Kasumi-1 (cell line): ENCODE measurements at places on chromosomes 12 and 14.
A peak's percentile ranks its signal among the peaks of the same experiment; 100 is the strongest.

DNA sequence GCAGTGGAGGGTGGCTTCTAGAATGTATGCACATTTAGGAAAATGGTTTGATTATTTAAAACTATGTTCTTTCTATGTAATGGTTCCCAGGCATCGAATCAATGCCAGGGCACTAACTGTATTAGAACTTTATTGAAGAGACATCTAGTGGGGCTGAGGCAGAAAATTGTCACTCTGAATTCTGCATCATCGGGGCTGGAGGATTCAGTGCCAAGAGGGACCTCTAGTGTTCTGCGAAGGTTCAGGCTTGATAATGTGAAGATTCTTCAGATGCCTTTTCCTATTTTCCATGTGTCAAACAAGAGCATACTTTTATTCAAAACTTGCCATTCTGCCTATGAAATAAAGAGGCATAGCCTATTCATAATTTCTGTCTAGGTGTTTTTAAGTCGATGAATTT, 146.3 kb downstream of the CAND1 start:
- DNase-seq = peak; percentile 48

DNA sequence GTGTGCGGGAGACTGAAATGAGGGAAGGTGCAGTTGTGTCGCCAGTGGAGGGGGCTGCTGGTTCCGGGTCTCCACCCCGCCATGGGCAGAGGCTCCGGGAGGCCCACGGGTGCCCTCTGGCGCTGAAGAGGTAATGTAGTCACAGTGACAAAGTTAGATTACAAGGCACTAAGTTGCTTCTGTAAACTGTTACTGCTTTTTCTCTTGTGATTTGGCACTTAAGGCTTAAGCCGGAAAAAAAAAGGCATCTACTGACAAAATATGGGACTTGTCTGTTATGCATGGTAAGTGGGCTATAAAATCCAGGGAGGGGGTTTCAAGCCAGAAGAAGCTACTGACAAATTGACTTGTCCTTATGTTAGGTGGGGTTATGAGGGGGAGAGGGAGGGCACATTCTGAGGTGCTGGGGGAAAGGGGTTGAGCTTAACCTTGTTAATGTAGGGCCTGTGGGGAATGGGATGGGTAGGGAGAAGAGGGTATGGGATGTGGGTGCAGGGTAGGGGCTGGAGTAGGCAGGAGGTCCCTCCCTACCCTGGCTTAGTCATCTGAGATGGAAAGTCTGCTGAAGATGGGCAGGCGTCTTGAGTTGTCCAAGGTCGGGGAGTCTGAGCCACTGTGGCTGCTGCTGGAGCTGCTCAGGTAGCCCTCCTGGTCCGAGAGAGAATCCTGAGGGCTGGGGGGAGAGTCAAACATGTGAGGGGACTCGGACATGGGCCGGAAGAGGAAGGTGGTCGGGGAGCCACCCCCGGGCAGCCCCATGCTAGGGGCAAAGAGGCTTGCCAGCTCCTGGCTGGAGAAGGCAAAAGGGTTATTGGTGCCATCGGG, 3.7 kb downstream of the ZFP36L1 start:
- peak; percentile 91 for DNase-seq

- DNase-seq = no peak
Measured at GRCh38 chr12:109541413-109541726, 31.9 kb downstream of the MMAB start.

- DNase-seq = no peak
Measured at GRCh38 chr12:13128291-13128965, 25.0 kb upstream of the GSG1 start.

DNA sequence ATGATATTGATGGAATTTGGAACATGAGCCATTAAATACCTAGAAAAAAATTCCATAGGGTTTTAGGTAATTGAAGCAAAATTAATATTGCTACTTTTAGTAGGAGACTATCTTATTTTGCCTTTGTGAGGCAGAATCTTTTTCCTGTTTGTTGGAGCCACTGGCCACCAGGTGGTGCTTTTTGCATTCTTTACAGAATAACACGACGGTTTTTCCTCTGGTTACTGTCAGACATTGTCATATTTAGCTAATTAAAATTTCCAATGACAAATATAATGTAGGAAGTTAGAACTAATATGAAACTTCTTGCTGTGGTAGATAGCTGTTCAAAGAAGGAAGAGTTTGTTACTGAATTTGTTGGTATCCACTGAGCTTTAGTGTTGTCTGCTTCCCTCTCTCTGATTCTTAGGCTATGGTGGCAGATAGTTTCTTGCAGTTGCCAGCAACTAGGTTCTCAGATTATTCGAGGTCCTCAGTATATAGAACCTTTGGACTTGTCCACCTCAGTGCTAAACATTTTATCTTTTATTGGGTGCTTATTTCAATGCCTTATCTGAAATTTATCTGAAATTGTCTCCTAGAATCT, 25.7 kb downstream of the RAB21 start:
- peak; percentile 72 for DNase-seq

GRCh38 chr12:78559416-78559815, 305.2 kb upstream of the SYT1 start:
- no peak for DNase-seq

DNA sequence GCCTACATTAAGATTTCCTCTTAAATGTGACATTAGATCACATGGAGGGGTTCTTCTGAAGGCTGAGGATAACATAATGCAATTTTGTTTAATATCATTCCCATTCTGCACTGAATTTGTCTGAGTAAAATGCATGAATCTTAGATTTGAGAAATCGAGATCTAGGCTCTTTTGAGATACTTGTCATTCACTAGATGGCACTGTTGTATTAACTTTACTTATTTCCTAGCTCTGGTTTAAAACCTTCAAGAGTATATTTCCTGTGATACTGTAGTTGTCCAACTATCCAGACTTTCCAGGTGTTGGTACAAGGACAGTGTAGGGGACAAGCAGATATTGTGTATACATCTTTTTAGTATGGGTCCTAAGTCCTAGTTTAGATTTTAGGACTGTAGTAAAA, 91.7 kb upstream of the SEL1L start:
- DNase-seq = peak; percentile 83

GRCh38 chr12:120822832-120823503, 81.2 kb downstream of the SPPL3 start:
- DNase-seq = no peak

GRCh38 chr12:38544330-38545066, 227.9 kb downstream of the ALG10B start:
- DNase-seq = no peak

- DNase-seq = no peak
Measured at GRCh38 chr12:105600911-105601545, 270.5 kb downstream of the C12orf75 start.

GRCh38 chr12:129257524-129257923, 404.2 kb downstream of the GLT1D1 start:
- no peak for DNase-seq

DNA sequence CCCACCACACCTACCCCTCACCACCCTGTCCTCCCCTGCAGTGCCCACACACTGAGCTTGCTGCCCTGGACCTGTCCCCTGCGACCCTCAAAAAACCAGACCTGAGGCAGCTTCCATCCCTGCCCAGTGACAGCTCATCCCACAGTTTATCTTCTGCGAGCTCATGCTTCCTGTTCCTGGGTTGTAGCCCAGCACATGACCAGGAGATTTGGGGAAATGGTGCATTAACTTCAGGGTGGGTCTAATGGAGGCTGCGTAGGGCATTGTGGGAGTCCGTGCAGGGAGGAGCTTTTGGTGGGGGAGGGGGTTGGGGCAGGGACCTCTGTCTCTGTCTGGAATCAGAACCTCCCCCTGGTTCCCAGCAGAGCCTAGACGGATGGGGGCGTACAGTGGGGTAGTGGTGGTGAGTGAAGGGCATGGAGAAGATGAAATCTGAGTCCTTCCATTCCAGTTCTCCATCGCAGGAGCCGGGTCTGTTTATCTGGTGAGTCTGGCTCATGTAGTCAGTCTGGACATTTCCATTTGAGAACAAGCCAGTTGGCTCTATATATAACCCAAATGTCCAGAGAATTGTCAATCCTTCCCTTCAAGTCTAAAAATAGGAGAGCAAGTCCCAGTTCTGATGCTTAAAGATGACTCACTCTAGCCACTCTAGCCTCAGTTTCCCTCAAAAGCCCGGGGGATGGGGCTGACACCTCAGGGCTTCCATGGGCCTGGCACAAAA, 270.9 kb downstream of the CACNA1C start:
- DNase-seq = no peak

DNA sequence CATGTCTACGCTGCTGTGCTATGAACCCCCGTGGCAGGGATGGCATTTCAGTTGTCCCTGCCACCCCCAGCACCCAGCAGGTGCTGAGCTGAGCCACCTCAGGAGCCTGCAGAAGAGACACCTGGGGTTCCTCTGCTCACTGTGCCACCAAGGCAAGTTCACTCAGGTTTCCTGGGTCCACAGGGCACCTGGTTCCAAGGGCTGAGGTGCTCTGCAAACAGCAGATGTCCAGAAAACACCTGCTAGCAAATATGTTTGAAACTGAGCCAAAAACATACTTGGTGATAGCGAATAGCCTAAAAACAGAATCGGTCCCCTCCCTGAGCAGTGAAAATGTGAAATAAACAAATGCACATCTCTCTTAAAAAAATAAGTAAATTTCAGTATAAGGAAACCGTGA, 35.6 kb upstream of the GPR68 start:
- DNase-seq = no peak

DNA sequence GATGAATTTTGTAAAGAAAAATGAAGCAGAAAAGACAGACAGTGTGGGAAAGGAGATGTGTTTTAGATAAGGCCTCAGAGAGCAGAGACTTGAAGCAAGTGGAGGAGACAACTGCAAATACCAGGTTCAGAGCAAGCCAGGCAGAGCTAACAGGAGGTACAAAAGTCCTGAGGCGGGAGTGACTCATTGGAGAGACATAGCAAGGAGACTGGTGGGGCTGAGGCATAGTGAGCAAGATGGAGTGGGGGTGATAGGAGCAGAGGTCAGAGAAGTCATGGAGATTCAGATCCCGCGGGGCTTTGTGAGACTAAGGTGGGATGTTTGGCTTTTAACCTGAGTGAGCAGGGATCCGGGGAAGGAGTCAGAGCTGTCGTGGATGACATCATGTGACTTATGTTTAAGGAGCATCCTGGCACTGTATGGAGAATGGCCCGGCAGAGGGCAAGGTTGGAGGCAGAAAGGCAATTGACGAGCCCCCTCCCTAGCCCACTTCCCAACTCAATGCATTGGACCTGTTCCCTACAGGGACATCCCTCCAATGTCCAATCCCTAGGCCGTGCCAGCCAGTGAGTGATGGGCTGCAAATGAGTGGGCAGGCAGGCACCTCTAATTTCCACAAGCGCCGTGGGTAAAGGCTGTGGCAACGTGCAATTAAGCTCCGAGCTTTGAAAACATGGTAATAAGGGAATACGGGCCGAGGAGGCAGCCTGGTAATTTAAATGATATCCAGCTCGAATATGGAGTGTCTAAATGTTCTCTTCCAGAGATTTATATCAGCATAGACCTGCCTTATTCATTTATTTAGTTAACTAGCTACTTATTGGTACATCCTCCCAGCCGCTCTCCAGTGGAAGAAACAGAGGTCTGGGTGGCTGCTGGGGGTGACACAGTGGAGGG, 206.8 kb upstream of the LHX5 start:
- DNase-seq = no peak

GRCh38 chr12:23472329-23472971, 477.0 kb downstream of the SOX5 start:
- no peak for DNase-seq

GRCh38 chr12:131803961-131804521, 24.2 kb upstream of the MMP17 start:
- no peak for DNase-seq

DNA sequence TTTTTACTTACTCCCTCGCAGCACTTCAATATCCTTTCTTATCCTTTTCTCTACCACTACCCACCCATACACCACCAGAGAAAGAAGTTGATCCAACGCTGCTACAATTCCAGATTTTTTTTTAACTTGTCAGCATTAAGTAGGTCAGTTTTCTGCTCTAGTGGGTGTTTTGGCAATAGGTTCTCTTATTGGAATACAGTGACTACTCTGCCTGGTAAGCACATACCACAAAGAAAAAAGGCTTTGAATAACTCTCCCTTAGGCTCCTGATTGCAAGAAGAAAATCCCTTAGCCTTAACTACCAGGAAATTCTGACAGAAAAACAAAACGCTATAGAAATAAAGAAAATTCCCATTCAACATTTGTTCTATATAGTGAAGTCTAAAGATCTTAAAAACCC, 72.0 kb downstream of the NUMB start:
- no peak for DNase-seq

DNA sequence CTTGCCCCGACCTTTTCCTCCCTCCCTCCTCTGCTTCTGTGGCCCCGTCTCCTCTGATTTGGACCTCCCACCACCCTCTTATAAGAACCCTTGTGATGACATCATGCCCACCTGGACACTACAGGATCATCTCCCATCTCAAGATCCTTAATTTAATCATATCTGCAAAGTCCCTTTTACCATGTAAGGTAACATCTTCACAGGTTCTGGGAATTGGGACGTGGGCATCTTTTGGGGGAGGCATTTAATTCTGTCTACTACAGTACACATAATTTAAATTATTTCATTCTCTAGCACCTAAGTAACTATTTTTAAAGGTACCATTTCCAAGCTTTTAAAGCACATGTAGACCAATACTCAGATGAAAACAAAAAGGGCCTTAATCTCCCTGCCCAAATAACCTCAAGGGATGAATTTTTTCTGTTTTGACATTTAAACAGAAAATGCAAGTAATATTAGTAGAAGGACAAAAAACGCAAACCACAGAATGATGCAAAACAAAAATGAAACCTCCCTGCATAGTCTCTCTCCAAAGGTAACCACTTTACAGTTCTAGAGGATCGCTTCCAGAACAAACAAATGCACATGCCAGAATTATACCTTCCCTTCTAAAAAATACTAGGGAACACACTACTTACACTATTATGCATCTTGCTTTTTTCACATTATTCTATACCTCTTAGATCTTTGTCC, 222.1 kb downstream of the AACS start:
- no peak for DNase-seq

DNA sequence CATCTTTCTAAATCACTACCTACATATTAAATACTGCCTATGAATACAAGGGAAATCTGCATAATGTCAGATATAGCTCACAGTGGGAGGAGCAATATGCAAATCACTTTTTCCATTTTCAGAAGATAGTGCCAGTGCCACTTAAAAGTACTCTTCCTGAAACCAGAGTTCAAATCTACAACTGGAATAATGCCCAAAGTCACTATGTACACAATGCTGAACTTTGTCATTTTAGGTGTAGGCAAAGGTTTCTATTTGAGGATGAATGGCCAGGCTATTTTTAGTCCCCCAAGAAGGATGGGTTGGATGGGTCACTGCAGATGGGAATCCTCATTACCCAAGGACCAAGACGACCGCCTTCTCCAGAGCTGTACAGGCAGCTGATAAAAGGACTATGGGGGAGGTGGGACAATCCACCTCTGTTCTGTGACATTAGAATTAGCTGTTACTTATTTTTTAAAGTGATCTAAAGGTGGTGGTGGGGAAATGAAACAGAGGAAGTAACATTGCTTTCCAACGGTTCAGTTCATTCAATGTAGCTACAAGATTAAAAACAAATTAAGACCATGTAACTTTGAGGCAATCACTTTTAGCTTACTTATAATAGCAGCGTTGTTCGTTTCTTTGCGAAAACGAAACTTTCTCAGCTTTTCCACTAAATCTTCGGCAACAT, 5.6 kb downstream of the GMFB start:
- DNase-seq = no peak
